ENCODE measurements at places on chromosomes 3 and 15. TPM values are rescaled to one million over a fixed set of nuclear protein-coding genes. Genes with fewer than 3 reads are reported as not detected.

Gene IVD
- 33.1 TPM for total RNA-seq

Gene SLC33A1
- total RNA-seq: 20.1 TPM

Gene ARPP21
- 1.6 TPM for total RNA-seq

Gene CIAO2A
- 143 TPM for total RNA-seq

Gene CHL1
- 0.13 TPM for total RNA-seq

Gene PRR20G
- total RNA-seq: not detected

Gene CYP11A1
- total RNA-seq: 2.0 TPM

Gene GABRG3
- 0.56 TPM for total RNA-seq

Gene C3orf49
- total RNA-seq: not detected
